CD4-positive, alpha-beta T cell treated with Interleukin-4 for 4 hours (primary cell): ENCODE measurements at places on chromosomes 7 and 10.

- no peak for DNase-seq
Observed at GRCh38 chr7:67019562-67020390, 23.1 kb downstream of the TYW1 start.

GRCh38 chr7:40629891-40630290, 495.1 kb downstream of the SUGCT start:
- no peak for DNase-seq

GRCh38 chr10:97549587-97550322, 22.8 kb upstream of the ANKRD2 start:
- DNase-seq: no peak

DNA sequence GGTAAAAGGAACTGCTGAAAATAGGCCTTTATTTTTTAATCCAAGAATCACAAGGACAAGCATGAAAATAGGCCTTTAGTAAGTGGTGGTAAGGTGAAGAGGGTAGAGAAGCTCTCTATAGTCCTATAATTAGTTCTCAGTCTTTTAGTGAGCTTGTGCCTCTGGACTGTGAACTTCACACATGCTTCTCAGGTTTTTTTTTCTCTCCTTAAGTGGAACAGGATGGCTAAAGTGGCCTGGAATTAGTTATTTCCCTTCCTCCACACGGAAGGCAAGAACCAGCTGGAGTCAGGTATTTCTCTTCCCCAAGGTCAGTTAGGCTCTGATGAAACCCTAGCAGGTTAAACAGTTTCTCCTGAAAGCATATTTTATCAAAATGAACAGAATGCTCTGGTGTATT, 203.0 kb upstream of the MINDY3 start:
- DNase-seq: no peak

DNA sequence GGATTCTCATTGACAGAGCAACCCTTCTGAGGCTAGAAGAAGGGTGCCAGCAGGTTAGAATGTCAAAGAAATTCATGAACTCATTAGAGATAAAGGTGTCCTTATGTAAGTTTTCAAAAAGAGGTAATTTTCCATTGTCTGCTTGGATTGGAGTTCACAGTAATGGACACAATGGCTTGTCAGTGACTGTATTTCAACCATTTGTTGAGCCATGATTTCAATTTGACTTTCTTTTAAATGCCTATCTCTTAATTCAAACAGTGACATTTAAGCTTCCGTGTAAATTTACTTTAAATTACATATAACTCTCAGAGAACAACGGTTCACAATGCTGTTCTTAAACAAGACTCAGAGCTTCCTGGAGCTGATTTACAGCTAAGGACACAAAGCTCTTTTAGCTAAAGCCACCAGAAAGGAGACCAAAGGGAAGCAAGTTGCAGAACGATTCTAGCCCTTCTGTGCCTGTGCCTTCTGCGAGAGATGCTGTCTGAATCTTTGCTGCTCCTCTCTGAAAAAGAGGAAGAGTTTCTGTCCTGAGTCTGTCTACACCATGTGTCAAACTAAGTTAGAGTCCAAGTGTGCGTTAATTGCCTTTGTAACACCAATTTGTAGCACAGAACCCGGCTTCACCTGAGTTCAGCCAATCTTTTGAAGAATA, 42.2 kb upstream of the PFKP start:
- DNase-seq: no peak

DNA sequence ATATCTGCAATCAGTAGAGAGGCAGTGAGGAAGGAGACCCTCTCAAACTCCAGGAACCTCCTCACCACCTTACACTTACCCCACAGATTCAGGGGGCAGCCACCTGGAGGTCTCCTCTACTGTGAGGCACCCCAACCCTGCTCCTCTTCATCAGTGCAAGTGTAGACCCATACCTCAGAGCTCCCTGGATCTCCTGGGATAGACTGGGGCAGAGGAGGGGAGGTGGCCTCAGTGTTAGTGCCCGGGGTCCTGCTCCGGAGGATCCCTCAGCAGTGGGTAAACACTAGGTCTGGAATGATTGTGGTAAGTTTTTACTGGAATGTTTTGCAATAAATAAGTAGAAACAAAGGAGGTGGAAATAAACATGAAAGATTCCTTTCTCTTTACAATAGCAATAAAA, 31.1 kb downstream of the ANTXRL start:
- DNase-seq: no peak

DNA sequence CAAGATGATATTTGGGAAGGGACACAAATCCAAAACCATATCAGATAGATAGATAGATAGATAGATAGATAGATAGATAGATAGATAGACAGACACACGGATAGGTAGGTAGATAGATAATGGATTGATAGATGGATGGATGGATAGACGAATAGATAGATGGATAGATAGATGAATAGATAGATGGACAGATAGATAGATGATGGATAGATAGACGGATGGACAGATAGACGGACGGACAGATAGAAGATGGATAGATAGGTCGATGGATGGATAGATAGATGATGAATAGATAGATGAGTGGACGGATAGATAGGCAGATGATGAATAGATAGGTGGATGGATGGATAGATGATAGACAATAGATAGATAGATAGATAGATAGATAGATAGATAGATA, 39.8 kb downstream of the NPTX2 start:
- DNase-seq: no peak

DNA sequence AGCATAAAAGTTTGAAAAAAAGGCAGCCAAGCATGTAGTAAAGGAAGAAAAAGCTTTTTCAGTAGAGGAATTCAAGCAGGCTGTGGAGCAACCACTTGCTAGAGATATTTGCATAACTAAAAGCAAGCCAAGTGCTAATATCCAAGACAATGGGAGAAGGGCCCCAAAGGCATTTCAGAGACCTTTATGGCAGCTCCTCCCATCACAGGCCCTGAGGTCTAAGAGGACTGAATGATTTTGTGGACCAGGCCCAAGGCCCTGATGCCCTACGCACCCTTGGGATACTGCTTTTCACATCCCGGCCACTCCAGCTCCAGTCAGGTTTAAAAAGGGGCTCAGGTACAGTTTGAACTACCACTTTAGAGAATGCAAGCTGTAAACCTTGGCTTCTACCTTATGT, 261.7 kb upstream of the SEMA3C start:
- DNase-seq: no peak

- DNase-seq: no peak
Observed at GRCh38 chr10:103968441-103969391, 1.8 kb downstream of the SLK start.

DNA sequence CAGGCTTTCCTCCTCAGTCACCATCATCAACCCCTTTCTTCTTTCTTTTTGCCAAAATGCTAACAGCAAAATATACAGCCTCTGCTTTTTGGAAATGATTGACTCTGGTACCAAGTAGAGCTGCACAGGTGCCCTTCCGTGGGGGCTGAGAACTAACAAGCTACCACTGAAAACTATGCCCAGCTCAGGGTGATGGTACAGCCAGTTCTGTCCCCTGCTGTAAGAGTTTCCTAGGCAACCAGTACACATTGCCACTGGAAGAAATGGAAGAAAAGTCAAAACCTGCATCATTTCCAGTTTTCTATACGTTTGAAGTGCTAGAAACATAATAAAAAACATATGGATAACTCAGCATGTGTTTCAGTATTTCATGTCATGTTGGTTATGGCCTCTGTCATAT, 297.5 kb downstream of the PRKG1 start:
- no peak for DNase-seq

DNA sequence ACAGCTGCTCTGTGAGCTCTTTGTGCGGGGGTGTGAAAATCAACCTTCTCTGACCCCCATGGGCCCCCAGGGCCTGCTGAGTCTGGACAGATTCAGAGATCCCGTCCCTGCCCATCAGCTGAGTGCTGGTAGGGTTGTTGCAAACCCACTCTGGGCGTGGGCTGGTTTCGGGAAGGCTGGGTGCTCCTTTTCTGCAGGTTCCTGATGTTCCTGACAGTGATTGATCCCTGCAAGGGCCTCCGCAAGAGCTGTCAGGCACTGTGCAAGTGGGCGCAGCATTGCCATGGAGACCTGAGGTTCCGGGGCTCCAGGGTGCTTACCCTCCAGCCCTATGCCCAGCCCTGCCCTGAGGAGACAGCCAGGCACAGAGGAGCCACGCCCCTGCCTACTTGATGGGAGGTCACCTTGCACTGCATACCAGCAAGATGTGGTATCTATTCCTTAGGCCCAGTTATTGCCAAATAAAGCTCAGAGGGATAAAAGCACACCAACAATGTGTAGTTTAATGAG, 44.3 kb upstream of the INPP5A start:
- no peak for DNase-seq

GRCh38 chr7:105664816-105665525, 83.7 kb upstream of the EFCAB10 start:
- DNase-seq: no peak

DNA sequence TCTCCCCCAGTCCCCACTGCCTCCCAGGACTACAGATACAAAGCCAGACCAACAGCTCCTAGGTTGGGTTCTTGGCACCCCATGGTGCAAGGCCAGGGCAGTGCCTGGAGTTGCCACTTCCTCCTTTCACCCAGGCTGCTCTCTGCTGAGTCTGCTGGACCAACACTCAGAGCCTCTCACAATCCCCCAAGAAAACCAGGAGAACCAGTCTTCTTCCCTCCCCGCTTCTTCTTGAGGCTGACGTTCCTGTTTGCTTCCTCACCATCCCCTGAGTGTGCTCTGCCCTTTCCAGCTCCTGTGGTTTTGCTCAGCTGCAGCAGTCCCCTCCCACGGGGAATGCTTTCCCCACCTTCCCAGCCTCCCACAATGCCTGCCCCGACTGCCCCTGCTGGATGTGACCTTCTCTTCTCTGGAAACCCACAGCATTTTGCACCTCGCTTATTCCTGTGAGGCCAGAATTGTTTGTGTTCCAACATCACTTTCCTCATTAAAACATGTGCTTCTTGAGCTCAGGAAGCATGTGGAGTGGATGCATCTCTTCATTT, 89.9 kb downstream of the GOLGA7B start:
- no peak for DNase-seq

DNA sequence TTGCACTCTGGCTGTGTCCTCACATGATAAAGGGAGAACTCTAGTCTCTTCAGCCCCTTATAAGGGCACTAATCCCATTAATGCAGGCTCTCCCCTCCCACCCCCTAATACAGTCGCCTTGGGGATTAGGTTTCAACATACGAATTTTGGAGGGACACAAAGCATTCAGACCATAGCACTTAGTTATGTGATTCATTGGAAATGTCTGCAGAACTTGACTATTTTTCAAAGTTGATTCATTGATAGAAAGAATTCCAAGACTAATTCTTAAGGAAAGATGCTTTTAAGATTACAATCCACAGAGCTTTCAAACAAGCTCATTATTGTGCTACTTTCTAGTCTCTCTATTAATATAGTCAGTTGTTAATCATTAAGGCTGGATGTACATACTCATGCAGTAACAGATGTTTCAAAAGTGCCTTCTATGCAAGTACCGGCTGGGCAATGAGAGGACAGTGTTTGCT, 85.3 kb upstream of the RPA3 start:
- no peak for DNase-seq

DNA sequence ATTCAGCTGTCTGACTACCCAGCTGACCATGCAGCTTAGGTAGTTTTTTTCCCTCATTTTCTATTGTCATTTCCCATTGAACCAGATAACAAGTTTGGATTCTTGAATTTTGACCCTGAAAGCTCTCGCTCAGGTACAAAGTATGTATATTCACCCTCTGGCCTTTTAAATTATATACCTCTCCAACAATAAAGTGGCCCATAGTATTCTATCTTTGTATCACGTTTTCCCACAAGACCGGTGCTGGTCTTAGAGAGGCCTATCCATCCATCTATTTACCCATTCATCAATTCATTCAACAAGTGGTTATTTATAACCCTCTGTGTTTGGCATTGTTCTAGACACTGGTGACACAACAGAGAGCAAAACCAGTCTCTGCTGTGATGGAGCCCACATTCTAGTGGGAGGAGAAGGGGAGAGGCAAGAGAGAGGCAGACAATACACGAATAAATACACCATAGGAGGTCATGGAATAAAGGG, 35.2 kb upstream of the NPSR1 start:
- DNase-seq: no peak

GRCh38 chr7:139681812-139682135, 96.0 kb downstream of the HIPK2 start:
- no peak for DNase-seq

- DNase-seq: no peak
Observed at GRCh38 chr7:155710530-155710929, 66.1 kb downstream of the RBM33 start.

- no peak for DNase-seq
Observed at GRCh38 chr7:82247814-82248433, 195.7 kb downstream of the CACNA2D1 start.

DNA sequence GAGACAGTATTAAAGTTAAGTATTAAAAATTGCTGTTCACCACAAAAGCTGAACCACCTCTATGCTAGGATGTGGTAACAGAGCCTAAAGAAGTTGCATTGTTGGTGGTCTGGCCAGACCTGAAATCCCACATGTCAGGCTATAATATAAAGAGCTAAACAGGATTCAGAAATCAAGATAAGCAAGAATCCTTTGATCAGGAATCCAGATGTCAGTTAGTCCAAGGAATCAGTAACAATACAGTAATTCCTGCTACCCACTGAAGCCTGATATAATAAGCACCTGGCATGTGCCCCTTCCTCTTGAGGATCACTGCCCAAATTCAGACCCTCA, 48.9 kb downstream of the ZNF277 start:
- no peak for DNase-seq

- DNase-seq: no peak
Observed at GRCh38 chr7:95213809-95214492, 110.4 kb downstream of the PON1 start.

DNA sequence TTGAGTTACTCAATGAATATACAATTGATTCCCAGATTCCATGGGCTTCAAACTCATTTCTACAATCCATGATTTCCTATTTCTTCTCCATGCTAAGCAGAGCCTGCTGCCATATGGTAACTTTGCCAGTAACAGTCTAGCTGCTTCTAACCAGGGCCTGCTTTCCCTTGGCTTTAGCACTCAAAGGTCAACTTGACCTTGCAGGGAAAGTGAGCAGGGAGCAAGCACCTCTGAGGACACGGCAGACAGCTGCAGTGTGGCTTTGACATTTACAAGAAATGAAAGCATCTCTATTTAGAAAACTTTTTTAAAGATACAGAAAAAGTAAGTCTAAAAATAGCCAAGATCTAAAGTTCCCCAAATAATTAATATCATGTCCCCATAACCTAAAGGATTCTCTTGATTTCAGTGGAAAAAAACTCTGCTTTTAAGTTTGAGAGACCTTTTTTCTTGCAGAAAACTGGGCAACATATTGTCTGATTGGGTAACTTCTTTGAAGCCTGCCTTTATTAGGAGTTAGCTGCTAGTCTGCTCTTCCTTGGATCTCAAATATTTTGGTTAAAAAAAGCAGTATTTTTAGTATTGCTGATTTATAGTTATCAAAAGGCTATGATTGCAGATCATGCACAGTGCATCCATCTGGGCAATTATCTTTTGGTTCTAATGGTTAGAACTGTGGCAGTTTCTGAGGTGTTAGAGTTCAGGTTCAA, 257.9 kb downstream of the AHR start:
- no peak for DNase-seq
